ENCODE measurements at places on chromosomes 12 and 14.

- DNase-seq: no peak
Observed at GRCh38 chr14:56608689-56609088, 29.1 kb downstream of the TMEM260 start.

- DNase-seq: no peak
Observed at GRCh38 chr14:100158566-100159093, 815 bp downstream of the DEGS2 start.

DNA sequence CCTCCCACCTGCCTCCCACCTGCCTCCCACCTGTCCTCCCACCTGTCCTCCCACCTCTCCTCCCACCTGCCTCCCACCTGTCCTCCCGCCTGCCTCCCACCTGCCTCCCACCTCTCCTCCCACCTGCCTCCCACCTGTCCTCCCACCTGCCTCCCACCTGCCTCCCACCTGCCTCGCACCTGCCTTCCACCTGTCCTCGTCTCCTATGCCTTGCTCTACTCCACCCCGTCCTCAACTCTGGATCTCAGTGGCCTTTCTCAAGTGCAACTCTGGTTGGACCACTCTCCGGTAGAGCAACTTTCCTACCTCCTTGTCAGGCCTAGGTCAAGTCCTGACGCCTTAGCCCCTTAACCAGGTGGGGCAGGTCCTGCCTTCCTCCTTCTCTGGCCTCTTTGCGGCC lies 29.3 kb upstream of the PEX5 start:
- DNase-seq: no peak

GRCh38 chr14:76784266-76784874 lies 23.1 kb downstream of the VASH1 start:
- no peak for DNase-seq

- no peak for DNase-seq
Observed at GRCh38 chr12:129750421-129750820, 153.4 kb downstream of the TMEM132D start.

DNA sequence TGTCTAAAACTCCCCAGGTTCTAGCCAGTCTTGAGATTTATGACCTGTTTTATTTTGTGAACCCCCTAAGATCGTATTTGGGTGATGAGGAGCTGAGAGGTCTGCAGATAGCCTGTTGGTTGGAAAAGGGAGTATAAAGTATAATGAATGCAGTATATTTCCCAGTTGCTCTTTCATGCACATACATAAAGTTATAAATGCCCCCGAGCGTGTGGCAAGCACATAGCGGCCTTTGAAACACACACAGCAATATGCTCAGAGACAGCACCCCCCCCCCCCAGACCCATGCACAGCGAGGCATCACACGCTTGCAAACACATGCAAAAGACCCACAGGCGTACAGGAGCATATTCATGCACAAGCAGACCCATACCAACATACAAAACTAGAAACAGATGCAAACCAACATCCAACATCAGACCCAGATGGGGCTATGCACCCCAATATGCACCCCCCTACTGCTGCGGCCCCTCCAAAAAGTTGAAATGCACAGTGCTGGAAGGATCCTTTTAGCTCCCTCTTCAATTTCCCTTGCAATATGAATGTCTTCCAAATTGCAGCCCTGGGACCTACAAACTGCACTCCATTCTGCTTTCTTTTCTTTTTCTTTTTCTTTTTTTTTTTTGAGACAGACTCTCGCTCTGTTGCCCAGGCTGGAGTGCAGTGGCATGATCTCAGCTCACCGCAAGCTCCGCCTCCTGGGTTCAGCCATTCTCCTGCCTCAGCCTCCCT lies 82.2 kb upstream of the TBX3 start:
- DNase-seq: no peak

DNA sequence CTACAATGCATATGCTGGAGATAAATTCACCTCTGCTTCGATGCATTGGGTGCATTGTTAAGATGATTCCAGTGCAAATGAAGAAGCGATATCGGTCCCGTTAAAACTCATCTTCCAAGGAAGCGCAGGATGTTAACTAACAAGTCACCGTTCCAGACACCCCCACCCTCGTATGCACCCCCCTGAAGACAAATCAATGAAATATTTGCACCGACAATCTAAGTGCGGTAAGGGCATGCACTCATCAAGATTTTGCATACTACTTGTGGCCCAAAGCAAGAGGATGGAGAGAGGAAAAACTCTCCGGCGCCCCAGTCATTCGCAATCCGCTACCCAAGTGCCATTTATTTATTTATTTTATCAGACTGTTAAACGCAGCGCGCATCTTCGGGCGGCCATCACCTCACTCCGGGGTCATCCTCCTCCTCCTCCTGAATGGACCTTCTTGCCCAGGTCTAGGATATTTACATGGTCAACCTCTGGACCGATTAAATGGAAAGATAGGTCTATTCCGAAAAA lies 1.2 kb downstream of the NOVA1 start:
- DNase-seq: peak; percentile 25

GRCh38 chr14:22221508-22221907 lies 367.5 kb downstream of the DAD1 start:
- no peak for DNase-seq

GRCh38 chr12:46456356-46457334 lies 84.1 kb upstream of the SLC38A2 start:
- DNase-seq: no peak
